ENCODE measurements at places on chromosomes 4 and X.

GRCh38 chrX:136497556-136498052, at the start of gene HTATSF1:
Gene HTATSF1 (plus strand): TSS chrX:136497592. CDS start chrX:136497685, 93 bp downstream.
- no peak for DNase-seq
- H3K4me3 ChIP-seq: peak within 1 kb of the TSS; percentile 90
- H3K4me1 ChIP-seq: peaks cover 9% of the 10 kb centered on the region
- H3K27ac ChIP-seq: peak within 1 kb of the TSS; percentile 92

- DNase-seq: no peak
- H3K27me3 ChIP-seq: no peaks in the 10 kb centered on the region
- no peaks in the 10 kb centered on the region for H3K36me3 ChIP-seq
Observed at GRCh38 chrX:150375243-150375770, 12.2 kb downstream of the MAMLD1 start.

DNA sequence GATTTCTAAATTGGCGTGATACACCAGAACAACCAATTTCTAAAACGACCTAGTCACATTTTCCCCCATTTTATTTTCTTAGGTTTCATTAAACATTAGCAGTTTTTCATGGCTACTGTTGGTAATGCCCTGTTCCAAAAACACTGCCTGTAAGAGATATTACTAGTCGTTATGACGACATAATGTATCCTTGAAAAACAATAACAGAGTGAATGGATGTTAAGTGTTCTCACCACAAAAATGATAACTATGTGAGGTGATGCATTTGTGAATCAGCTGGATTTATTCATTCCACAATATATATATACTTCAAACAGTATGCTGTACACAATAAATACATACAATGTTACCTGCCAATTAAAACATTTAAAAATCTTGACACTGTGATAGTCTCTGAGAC, 1147.6 kb upstream of the PCDH10 start:
- no peak for DNase-seq
- no peak overlapping the region for H3K27ac ChIP-seq
- no peak overlapping the region for H3K4me3 ChIP-seq
- no peaks in the 10 kb centered on the region for H3K36me3 ChIP-seq

DNA sequence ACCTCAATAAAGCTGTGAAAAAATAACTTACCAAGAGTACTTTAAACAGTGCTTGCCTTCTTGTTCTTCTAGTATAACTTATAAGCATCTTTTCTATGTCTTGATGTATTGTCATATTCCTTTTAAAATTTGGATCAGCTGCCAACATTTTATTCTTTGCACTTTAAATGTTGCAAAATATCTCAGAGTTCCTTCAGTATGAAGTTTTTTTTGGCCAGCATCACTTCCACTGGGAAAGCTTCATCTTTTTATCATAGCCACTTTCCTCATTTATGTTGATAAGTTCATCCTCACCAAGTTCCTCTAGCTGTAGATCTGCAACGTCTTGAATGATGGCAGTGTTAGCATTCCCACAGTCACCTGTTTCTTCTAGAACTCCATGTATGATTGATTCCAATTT, 24.2 kb downstream of the CXorf58 start:
- H3K4me1 ChIP-seq: peaks cover 7% of the 10 kb centered on the region
- DNase-seq: no peak
- H3K27ac ChIP-seq: peak overlapping the region; percentile 83

GRCh38 chr4:146165221-146165620, 10.3 kb upstream of the LSM6 start:
- no peak for DNase-seq
- H3K36me3 ChIP-seq: no peaks in the 10 kb centered on the region
- no peaks in the 10 kb centered on the region for H3K4me1 ChIP-seq
- H3K4me3 ChIP-seq: no peak overlapping the region
- no peak overlapping the region for H3K27ac ChIP-seq

DNA sequence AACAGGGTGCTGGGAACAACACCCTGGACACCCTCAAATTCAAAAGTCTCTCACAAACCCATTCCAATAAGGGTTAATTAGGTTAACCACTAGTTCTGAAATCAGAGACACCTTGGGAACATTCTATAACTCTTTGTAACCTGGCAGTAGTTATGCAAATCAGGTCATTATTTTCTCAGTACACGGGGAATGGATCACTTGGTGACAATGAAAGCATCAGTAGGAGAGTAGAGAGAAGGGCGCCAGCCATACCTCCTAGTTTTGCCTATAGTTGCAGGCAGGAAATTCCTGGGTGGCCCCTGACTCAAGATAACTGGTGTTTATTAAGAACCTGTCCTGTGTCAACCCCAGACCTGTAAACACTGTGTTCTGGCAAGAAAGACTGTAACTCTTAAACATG, 2.5 kb downstream of the CCDC110 start:
- DNase-seq: no peak
- no peak overlapping the region for H3K27ac ChIP-seq
- H3K27me3 ChIP-seq: no peaks in the 10 kb centered on the region
- no peaks in the 10 kb centered on the region for H3K36me3 ChIP-seq

DNA sequence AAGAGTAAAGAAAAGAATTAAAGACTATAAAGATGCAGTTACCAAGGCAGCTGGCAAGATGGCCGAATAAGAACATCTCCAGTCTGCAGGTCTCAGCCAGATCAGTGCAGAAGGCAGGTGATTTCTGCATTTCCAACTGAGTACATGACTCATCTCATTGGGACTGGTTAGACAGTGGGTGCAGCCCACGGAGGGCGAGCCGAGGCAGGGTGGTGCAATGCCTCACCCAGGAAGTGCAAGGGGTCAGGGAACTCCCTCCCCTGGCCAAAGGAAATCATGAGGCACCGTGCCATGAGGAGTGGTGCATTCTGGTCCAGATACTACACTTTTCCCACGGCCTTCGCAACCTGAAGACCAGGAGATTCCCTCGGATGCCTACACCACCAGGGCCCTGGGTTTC, 20.5 kb downstream of the SPIN4 start:
- no peak for DNase-seq
- peaks cover 10% of the 10 kb centered on the region for H3K36me3 ChIP-seq
- no peaks in the 10 kb centered on the region for H3K27me3 ChIP-seq
- H3K4me3 ChIP-seq: no peak overlapping the region
- no peak overlapping the region for H3K27ac ChIP-seq
- no peaks in the 10 kb centered on the region for H3K4me1 ChIP-seq

DNA sequence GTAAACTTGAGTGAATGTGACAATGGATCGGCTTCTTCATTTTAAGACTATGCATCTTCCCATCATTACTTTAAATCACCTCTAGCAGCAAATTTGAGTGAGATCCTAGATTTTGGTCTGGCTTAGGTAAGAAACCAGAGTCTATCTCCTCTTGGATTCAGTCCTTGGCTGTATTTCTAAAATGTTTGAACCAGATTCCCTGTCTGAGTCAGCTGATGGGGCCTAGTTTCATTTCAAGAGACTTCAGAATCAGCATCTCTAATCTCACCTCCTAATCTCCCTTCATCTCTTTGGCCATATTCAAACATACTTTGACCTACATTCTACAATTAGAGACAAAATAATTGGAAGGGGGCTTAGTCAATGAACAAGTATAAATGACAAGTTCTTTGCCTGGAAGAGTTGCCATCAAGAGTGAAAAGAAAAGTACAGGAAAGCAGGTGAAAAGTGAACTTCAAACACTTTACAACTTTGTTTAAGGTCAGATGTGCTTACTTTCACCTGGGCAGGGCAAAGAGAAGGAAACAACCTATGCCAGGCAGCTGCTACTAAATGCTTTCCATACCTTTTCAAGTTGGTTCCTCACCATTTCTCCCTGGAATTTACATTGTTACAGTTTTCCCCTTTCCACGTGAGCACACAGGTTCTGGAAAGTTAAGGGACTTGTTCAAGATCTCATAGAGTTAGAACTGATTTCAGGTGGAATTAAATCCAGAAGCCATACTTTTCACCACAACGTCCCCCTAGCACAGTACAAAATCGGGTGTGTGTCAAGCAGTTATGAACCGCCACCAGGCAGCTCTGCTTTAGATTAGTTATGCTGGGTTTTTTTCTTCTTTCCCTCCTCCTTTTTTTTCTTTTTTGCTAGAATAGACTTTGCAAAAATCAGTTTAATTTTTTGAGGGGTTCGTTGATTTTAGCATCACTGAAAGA, 30.7 kb upstream of the PITX2 start:
- peaks cover 26% of the 10 kb centered on the region for H3K27me3 ChIP-seq
- H3K4me3 ChIP-seq: no peak overlapping the region
- no peak for DNase-seq
- no peaks in the 10 kb centered on the region for H3K36me3 ChIP-seq
- no peak overlapping the region for H3K27ac ChIP-seq

GRCh38 chr4:181204109-181204508, 1039.1 kb upstream of the TENM3 start:
- H3K27me3 ChIP-seq: no peaks in the 10 kb centered on the region
- no peak overlapping the region for H3K27ac ChIP-seq
- H3K4me1 ChIP-seq: no peaks in the 10 kb centered on the region
- H3K4me3 ChIP-seq: no peak overlapping the region

DNA sequence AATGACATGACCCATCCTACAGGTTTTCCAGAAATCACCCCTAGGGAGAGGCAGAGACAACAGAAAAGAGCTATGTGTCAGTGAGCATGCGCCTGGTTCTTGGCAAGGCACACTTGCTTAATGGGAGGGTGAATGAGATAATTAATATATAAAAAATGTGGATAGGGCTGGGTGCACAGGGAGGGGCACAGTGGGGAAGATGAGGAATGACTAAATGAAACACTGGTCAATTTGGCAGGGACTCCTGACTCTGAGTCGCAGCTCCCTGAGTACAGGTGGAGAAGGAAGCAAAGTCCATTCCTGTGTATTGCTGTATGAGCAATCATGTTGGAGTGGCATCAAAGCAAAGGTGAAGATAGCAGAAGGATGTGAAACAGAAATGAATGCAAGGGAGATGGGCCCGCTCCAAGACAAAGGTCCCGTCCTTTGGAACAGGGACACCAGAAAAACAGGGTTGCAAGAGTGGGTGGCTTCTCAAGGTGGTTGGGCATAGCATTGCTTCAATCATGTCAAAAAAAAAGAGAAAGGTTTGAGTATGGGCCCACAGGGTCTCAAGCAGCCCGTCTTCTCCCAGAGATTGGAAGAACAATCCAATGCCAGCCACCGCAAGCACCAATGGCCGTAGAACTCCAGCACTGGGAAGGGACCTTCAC, 278.4 kb upstream of the AGTR2 start:
- H3K27me3 ChIP-seq: no peaks in the 10 kb centered on the region
- H3K36me3 ChIP-seq: no peaks in the 10 kb centered on the region
- no peak for DNase-seq
- H3K4me1 ChIP-seq: no peaks in the 10 kb centered on the region
- H3K4me3 ChIP-seq: no peak overlapping the region

DNA sequence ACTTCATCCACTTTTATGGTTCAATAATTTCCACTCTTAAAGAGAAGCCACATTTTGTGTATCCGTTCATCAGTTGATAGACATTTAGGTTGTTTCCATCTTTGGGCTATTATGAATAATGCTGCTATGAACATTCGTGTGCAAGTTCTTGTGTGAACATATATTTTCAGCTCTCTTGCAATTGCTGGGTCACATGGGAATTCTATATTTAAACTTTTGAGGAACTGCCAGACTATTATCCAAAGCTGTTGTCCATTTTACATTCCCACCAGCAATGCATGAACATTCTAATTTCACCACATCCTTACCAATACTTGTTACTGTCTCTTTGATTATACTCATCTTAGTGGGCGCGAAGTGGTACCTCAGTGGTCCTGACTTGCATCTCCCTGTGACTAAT, 61.9 kb downstream of the NR3C2 start:
- H3K4me1 ChIP-seq: peaks cover 25% of the 10 kb centered on the region
- H3K4me3 ChIP-seq: no peak overlapping the region
- peaks cover 5% of the 10 kb centered on the region for H3K36me3 ChIP-seq
- DNase-seq: no peak
- H3K27me3 ChIP-seq: no peaks in the 10 kb centered on the region

GRCh38 chr4:156946516-156947424, 24.8 kb downstream of the PDGFC start:
- H3K27me3 ChIP-seq: no peaks in the 10 kb centered on the region
- no peak overlapping the region for H3K4me3 ChIP-seq
- H3K36me3 ChIP-seq: no peaks in the 10 kb centered on the region

- H3K4me3 ChIP-seq: no peak overlapping the region
- H3K27me3 ChIP-seq: no peaks in the 10 kb centered on the region
- H3K36me3 ChIP-seq: no peaks in the 10 kb centered on the region
- no peaks in the 10 kb centered on the region for H3K4me1 ChIP-seq
- DNase-seq: no peak
Observed at GRCh38 chr4:138034871-138035270, 207.3 kb downstream of the SLC7A11 start.

DNA sequence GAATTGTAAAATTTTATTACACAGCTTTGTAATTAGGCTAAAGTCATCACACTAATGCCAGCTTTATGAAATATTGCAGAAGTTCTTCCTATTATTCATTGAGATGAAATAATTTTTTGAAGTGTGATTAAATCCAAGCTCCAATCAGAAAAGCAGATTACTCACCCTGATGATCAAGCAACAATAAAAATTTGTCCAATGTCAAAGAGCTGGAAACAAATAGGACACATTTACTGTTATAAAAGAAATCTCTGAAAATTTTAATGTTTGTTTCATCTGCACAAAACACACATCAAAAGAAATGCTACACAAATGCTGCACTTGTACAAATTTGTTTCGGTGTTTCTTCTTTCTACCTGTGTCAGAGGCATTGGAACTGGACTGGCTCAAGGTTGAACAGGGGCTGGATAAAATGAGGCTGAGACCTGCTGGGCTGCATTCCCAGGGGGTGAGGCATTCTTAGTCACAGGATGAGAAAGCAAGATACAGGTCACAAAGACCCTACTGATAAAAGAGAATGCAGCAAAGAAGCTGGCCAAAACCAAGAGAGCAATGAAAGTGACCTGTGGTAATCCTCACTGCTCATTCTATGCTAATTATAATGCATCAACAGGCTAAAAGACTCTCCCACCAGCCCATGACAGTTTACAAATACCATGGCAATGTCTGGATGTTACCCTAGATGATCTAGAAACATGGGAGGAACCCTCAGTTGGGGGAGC, 78.3 kb downstream of the GASK1B start:
- no peak overlapping the region for H3K4me3 ChIP-seq
- no peaks in the 10 kb centered on the region for H3K27me3 ChIP-seq
- H3K27ac ChIP-seq: no peak overlapping the region
- DNase-seq: no peak

DNA sequence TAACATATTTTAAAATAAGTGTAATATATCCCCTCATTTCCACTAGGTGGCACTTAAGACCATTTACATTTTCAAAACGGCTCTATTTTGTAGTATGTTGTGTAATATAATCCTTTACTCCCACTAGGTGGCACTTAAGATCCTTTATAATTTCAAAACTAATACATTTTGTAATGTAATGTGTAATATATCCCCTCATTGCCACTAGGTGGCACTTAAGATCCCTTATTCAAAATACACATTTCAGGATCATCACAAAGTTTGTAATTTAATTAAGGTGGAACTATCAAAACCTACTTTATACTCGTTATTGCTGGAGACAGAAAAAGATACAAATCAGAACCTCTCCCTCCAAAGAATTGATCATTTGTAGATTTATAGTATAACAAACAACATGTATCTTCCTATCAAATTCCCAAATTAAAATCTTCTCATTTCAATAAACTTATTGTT, 132.5 kb downstream of the ARHGAP6 start:
- no peaks in the 10 kb centered on the region for H3K4me1 ChIP-seq
- no peak overlapping the region for H3K4me3 ChIP-seq
- H3K27me3 ChIP-seq: no peaks in the 10 kb centered on the region
- no peaks in the 10 kb centered on the region for H3K36me3 ChIP-seq
- DNase-seq: no peak

GRCh38 chr4:110467400-110467799, 8.6 kb upstream of the ENPEP start:
- no peaks in the 10 kb centered on the region for H3K36me3 ChIP-seq
- no peak overlapping the region for H3K4me3 ChIP-seq
- H3K27ac ChIP-seq: no peak overlapping the region
- H3K27me3 ChIP-seq: no peaks in the 10 kb centered on the region
- DNase-seq: no peak
